ENCODE measurements at places on chromosomes 4 and X.

- no peak for DNase-seq
These were observed 308.7 kb downstream of the PDGFC start for GRCh38 chr4:156662921-156663320.

- no peak for DNase-seq
These were observed 1.1 kb downstream of the SLC9B2 start for GRCh38 chr4:103075435-103075893.

- no peak for DNase-seq
These were observed 13.8 kb downstream of the GPC4 start for GRCh38 chrX:133401536-133401935.

GRCh38 chr4:159977907-159978617 lies 875.2 kb downstream of the RAPGEF2 start:
- no peak for DNase-seq

GRCh38 chr4:140268186-140268841 lies 105.1 kb upstream of the SCOC start:
- no peak for DNase-seq

GRCh38 chrX:23338334-23338733 lies 3.7 kb downstream of the PTCHD1 start:
- no peak for DNase-seq

- no peak for DNase-seq
These were observed 18.4 kb downstream of the NMU start for GRCh38 chr4:55617587-55618197.

DNA sequence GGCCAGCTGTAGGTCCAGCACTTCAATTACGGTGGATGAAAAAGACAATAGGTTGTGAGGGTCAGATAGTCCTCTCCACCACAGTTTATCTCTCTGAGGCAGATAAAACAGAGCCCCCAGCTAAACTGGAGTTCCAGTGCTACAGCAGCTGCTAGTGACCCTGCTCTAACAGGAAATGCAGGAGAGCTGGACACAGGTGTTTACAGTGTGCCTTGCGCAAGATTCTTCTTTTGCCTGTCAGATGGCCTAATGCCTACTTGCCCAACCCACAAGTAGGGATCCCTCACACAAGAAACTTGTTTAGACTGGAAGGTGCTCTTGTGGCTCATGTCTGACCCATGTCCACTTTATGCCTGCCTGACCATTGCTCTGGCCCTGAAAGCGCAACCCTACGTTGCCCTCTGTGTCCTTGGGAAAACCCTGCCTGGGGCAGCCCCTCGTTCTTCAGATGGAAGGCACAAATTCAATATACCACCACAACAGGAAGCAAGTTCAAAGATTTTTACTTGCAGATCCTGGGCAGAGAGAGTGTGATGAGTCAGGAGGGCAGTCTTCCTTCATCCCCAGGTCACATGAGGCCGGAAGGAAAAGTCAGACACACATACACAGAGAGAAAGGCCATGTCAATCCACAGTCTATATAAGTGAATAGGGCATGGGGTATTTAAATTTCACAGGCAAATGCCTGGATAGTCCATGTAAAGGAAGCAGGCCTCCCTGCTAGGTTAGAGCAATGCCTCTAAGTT lies 105.1 kb upstream of the ADGRL3 start:
- DNase-seq: no peak

GRCh38 chr4:139530833-139531427 lies 25.1 kb downstream of the SETD7 start:
- DNase-seq: peak; percentile 11

DNA sequence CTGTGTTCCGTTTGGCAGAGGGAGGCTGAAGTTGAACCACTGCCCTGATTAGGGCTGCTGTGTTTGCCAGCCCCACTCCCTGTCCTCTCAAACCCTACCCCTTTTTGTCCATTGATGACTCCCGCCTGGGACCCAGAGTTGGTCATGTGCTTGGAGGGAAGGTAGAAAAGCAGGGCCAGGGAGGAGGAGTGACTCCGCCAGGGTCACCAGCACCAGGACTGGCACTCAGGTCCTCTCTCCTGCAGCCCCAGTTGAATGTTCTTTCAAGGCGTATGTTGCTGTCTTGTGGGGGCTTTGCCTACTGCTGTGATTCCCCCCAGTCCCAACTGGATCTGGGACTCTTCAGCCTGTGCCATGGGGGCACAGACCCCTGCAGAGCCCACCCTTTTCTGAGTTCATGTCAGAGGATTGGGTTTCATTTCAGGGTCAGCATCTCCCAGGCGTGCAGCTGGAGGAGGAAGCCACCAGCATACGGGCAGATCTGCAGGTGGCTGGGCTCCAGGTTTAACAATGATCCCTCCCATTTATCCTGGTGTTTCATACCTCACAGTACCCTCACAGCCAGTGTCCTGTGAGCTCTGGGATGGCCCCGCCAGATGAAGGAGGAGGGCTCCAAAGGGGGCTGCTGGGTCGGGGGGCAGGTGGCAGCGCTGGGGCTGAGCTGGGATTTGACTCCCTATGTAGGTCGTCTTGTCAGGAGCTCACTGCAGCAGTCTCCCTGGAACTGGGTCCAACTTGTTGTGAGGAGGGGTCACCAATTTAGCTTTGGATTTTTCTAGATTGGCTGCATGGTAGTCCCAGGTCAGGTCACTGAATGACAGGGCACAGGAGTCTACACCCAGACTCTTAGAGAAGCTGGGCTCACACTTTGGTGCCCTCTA lies 55.7 kb downstream of the MSX1 start:
- DNase-seq: no peak

DNA sequence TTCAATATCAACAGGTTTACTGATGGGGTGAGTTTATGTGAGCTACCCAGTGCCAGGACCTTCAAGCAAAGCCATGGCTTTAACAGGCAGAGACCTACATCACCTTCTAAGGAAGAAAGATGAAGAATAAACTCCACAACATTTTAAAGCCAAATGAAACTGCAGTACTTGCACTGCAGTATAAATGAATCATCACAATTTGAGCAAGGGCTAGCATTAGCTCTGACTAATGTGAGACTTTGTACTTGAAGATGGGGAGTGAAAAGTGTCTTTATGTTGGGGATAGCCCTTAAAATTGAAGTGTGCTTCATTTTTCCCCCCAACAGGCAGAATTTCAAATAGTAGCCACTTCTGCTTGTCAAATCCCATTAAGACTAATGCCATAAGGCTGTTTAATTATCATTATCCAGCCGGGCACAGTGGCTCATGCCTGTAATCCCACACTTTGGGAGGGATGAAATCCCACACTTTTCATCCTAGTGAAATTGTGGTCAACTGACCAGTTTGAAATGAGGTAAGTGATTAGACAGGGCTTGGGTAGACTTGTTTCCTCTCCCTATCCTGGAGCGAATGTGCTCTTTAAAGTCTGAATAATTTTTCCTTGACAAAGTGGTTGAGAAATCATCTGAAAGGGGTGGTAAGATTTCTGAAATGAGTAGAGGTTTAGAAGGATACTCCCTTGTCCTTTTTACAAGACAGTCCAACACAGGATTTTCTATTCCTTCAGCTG lies 27.2 kb upstream of the GPR34 start:
- DNase-seq: no peak

DNA sequence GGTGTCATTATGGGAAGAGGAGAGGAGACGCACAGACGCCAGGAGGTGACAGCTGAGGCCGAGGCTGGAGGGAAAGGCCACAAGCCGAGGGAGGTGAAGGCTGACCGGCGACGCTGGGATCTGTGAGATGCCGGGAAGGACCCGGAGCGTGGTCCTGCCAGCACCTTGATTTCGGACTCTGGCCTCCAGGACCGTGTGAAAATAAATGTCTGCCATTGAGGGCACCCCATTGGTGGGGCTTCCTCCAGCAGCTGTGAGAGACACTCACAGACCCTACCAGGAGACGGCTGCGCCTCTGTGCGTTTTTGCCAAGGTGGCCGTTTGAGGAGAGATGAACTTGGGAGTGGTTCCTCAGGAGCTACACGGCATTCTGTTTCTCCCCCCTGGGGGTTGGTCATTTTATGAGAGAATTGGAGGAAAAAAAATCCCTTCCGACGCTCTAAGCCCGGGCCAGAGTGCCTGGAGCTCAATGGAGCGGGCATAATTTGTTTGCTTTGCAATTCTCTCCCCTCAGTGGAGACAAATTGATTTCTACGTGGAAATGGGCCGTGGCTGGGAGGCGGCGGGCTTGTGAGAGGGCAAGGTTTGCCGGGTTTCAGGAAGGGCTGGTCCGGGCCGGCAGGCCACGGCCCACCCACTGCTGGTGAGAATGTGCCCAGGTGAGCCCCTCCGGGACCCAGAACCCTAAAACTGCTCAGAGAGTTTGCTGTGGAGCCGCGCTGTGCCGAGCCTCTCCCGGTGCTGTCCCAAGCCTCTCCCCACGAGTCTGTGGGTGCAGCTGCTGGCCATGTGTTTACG lies 53.9 kb downstream of the CPZ start:
- no peak for DNase-seq

DNA sequence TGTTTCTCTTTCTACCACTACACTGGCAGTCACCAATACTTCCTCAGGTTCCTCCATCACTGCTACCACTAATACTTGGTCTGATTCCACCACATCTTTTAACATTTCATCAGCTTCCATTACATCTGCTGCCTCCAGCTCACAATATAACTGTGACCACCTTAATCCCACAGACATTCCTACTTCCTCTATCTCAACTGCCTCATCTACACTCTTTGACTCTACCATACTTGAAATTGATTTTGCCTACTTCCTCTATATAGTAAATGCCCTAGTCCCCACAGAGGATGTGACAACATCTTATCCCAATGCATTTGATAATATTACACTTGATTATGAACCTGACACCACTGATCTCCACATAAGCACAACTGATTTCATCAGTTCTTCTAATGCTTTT lies 29.0 kb downstream of the OPRPN start:
- DNase-seq: no peak

GRCh38 chrX:64330284-64330683 lies 65.0 kb downstream of the MTMR8 start:
- no peak for DNase-seq

GRCh38 chr4:163744861-163745260 lies 250.4 kb downstream of the TMA16 start:
- no peak for DNase-seq

- no peak for DNase-seq
These were observed 5.4 kb downstream of the SCARB2 start for GRCh38 chr4:76208005-76208765.

DNA sequence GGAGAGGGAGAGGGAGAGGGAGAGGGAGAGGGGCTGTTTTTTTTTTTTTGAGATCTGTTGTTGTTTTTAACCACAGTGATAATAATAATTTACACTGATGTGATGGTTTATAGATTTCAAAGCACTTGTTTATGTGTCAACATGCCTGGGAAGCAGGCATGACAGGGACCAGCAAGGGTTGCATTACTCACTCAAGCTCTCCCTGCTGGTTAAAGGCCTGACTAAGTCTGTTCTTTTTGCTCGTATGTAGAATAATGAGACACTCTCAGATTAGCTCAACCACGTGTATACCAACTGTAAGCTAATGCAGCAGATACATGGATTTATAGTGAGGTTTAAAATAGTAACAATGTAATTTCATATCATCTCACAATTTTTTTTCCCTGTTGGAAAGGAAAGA lies 134.6 kb upstream of the BOD1L1 start:
- DNase-seq: no peak

Data from stimulated activated CD4-positive, alpha-beta T cell treated with anti-CD3 and anti-CD28 coated beads, Interleukin-15, amount 100 ng/mL, for 1 hour (primary cell).